ENCODE measurements at places on chromosomes 6 and 20.

- DNase-seq, result no peak
Observed at GRCh38 chr6:158472447-158472846, 87.4 kb upstream of the TMEM181 start.

DNA sequence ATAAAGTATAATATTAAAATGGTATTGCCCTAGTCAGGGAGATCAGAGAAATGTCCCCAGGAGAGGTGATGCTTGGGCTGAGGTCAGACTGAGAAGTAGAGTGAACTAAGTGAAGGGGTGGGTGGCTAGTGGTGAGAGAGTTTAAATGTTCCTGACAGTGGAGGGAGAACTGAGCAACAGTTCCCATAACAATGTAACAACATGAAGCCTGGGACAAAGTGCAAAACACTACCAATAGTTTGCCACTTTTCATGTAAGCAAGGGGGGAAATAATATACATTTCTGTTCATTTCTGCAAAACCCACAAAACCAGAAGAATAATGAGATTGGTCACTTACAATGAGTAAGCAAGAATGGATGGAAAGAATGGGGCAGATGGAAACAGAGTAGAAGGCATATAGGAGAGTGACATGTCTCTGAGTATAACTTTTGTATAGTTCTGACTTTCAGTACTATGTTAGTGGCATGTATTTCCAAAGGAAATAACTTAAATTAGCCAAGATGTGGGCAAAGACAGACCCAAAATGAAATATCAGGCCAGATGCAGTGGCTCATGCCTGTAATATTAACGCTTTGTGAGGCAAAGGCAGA, 13.3 kb upstream of the FAXC start:
- no peak for DNase-seq

GRCh38 chr6:145814035-145814500, 527 bp downstream of the FBXO30 start:
- no peak for DNase-seq

DNA sequence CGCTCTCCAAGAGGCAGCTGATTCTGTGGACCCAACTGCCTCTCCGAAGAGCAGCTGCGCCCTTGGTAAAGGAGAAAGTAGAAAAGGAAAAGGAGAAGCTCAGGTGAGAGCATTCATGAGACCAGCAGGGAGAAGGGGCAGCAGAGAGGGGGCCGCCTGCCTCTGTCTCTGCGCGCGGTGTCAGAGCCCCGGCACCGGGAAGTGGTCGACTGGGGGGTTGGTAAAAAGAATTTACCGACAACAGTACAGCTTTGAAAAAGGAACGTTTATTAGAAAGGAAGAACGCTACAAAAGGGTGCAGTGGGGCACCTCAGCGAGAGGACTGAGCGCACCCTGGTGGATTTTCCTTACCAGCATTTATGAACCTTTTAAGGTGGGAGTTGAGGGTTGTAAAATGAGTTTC, 61.9 kb downstream of the GPR6 start:
- peak; percentile 6 for DNase-seq

DNA sequence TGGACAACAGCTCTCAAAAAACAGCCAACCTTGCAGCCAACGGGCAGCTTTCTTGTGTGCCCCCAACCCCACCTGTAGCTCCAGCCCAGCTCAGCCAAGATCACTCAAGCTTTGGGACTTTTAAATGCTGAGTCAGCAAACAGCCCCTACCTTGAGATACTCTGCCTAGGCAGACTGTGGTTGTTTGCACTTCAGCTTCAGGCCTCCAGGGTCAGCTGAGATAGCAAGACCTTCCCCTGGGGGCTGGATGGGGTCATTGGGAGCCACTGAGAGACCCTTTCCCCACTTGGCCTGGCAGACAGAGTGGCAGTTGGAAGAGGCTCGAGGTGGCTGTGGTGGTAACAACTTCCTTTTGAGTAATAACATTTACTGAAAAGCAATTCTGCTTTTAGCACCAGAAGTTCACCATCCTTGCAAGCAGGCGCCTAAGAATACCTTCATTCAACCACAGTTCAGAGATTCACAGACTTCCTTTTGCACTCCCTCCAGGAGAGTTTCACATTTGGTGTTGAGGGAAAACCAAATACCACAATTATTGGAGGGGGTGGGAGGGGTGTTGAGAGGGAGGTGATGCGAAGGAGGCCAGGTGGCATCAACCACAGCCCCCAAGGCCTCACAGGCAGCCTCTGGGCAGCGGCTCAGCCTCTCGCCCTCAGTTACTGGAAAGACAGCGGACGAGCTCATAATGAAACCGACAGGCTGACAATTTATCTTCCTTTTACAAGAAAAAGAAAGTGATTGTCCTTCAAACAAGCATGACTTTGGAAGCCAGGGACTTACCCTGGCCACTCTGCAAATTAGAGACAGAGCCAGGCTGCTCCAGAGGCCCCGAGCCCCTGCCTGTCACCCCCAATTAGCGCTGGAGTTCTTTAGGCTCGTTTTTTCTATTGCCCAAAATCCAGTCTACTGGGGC, 148.1 kb downstream of the CEBPB start:
- DNase-seq, result no peak

DNA sequence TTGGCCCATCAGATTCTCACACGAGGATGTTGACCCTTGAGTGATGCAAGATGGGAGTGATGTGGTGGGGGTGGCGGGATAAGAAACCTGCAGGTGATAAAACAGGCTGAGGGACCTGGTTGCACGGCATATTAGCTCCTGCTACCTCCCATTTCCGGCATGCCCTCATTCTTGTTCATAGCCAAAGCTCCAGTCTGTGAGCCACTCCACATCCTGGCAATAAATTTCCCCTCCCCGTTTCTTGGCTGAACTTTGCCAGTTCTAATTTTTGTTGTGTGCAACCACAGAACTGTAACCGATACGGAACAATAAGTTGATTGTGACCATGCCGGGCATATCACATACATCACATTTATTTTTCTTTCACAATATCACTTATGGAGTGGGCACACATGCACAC, 41.6 kb upstream of the NFATC2 start:
- no peak for DNase-seq
